ENCODE measurements at places on chromosomes 7 and 10.

- ATAC-seq = peak; percentile 23
These were observed 19.4 kb upstream of the TNS3 start for GRCh38 chr7:47601119-47601880.

- no peak for ATAC-seq
These were observed 54.3 kb downstream of the BAIAP2L1 start for GRCh38 chr7:98346515-98347069.

DNA sequence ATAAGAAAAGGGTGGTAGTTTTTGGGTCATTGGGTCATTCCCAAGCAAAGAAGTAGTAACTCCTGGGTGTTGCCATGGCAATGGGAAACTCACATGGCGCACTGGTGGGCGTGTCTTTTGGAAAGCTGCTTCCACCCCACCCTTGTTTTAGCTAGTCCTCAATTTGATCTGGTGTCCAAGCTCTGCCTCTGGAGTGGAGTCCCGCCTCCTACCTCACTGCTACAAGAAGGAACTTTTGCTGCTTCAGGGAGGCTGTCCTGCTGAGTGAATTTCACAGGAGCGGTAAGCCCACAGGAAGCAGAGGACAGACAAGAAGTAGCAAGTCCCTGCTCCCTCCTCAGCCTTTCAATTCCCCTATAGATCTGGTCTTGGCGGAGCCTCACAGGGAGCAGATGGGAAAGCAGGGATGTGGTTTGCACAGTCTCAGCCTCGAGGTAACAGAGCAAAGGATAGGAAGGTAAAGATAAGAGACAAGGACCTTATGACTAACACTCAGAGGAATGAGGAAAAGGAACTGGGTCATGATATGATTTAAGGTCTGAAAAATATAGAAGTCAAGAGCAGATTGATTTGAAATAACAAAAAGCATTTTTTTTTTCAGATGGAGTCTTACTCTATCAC lies 700.3 kb downstream of the TNS3 start:
- ATAC-seq = no peak

GRCh38 chr10:94251098-94251497 lies 111.6 kb downstream of the NOC3L start:
- ATAC-seq = no peak

DNA sequence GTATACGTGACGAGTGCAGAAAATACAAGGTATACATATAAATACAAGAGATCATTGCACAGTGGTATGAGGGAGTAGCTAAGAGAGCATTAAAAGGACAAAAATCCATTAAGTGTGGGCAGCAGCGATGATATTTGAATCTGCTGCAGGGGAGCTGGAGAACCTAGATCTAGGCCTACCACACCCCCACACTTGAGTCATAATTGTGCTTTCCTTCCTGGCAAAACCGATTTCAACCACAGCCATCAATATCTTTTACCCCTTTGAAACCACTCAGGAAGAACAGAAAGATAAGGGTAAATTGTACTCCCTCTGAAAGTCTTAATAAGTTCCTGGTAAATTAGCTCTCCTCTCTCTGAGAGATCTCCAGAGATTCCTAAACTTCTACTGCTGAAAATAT lies 345.0 kb downstream of the SORCS1 start:
- ATAC-seq = no peak

DNA sequence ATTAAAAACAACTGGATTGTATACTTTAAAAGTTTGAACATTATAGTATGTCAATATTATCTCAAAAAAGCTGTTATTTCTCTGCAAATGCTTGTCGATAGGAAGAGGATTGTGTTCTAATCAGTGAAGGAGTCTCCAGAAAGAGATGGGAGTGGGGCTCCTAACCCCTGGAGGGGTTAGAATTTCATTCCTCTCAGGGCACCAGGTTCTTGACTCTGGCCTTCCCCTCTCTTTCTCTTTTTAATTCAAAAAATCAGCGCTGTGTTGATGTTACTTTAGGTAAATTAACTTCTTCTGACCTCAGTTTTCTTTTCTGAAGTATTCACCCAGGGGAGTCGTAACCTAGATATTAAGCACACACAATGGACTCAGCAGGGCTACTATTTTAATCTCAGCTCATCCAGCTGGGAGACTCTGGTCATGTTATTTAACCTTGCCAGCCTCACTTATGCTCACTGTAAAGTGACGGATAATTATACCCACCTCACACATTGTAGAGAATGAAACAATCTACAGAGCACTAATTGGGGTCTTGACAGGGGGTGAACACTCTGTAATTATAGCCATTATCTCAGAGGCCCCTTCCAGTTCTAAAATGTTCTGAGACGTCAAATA lies 59.4 kb downstream of the GCC1 start:
- ATAC-seq = no peak

DNA sequence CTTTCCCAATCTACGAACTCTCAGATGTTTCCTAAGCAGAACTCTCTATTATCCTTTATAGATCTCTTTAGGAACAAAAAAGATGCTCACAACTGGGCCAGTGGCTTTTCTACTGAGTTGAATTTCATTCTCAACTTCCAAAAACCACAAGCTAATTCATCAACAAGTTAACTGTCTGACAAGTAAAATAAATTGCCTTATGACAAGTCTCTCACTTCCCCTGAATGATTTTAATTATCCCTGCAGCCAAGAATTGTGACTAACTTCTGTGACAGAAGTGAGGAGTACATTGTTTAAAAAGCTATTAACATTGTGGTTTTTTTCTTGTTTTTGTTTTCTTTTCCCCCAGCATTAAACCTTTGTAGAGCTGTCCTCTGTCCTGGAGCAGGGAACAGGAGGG lies 343.1 kb downstream of the HPSE2 start:
- ATAC-seq = no peak

- no peak for ATAC-seq
These were observed 6.7 kb upstream of the MGAM2 start for GRCh38 chr7:142104550-142105527.

DNA sequence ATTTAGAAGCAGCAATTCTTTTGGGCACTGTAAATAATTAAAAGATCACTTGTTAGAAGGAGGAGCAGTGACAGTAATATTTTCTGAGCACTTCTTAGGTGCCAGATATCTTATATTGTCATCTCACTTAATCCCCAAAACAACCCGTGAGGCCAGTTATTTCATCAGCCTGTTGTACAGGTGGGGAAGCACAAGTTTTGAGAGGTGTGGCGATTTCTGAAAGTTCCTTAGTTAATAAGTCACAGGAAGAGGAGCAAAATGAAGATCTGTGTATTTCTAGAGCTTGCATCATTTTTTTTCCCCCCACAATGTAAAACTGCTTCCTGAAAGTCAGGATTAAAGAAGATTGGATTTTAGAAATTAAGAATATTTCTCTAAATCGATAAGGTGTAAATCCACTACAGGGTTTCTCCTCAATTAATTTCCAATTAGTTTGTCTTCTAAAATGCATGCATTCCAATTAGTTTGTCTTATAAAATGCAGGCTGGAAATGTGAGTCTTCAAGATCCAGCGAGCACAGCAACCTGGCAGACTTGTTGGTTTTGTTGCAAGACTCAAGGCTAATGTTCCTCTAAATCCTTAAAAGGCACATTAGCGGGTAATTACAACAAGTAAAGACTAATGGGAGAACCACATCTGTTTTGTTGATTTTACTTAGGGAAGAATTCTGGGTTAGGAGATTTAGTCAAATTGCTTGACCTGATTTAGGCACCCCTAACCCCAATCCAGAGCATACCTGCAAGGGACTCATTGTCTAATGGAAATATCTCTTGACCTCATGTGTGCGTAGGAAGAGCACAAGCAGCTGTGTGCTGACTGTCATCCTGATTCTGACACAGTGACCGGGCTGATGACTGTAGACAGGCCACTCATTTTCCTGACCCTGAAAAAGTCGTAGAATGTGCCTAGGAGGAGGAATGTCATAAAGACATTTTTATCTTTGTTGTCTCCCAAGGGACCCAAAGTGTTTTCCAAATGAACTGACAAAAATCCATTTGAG lies 272.0 kb downstream of the BAMBI start:
- no peak for ATAC-seq

DNA sequence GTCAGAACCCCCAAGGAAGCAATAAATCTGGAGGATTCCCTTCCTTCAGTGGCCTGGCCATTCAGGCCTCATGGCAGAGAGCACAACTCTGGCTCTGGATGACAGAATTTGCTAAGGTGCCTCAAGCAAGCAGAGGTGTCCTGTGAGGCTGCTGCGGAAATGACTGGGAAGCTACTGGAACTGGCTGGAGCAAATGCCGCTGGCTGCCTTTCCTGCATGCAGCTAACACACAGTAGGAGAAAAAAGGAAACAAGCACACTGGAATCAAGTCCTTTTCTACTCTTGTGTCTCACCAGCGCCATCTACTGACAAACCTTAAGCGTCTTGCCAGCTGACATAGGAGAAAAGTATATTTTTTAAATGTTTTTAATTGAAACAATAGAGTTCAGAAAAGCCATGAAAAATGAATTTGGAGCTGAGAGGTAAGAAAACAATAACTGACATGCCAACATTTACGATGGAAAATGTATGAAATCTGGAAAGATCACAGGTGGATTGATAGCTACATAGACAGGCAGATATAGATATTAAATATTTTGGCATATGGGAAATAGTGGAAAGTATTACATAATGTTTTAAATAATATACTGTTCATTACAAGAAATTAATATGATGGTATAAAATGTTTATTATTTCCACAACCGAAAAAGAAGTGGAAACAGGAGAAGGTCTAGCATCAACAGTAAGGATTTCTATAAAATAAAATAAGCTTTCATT lies 951.6 kb downstream of the ANKRD7 start:
- peak; percentile 78 for ATAC-seq

GRCh38 chr7:132019703-132020102 lies 463.3 kb upstream of the PODXL start:
- ATAC-seq = no peak

DNA sequence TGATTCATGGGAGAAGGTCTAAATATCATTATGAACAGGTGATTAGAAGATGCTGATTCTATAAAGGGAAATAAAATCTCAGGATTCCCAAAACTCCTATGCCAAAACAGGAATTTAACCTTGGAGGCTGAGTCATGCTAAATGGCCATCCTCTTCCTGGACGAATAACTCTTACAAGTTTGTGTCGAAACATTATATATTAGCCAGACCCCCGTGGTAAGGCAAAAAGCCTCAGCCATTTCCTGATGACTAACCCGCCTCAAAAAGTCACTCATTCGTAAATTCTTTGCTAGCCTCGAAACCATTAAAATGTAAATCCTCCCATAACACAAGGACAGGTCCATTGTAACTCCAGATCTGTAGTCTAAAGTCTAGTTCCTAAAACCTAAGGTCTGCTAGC lies 32.0 kb downstream of the CUL2 start:
- peak; percentile 87 for ATAC-seq

DNA sequence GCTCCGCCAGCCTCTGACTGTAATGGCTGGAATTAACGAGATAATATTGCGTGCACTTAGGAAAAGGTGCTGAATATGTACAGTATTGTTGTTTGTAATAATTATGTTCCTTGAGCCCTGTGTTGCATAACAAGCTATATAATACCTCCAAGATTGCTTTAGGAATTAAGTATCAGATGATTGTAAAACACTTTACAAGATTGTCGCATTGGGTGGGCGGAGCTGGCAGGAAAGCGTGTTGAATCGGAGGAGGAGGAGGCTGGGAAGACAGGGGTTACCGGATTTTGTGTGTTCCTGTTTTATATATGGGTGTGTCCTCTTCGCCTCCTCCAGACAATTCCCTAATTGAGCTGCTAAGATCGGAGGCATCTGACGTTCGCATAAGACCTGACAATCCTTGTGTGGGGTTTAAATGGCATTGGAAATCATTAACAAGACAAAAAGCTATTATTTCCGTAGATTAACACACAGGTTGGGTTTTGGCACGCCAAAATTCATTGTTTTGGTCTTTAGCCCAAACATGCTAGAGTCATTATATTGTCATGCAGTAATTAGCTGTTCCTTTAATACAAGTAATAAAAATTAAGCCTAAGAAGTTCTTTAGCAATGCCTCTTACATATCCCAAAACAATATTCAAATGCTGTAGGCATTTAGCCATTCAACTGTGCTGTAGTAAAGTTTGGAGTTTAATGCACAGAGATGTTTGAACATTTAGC lies 192.9 kb upstream of the SH2B2 start:
- no peak for ATAC-seq

- ATAC-seq = peak; percentile 96
These were observed 1.4 kb upstream of the AKR1B15 start for GRCh38 chr7:134547397-134548054.

DNA sequence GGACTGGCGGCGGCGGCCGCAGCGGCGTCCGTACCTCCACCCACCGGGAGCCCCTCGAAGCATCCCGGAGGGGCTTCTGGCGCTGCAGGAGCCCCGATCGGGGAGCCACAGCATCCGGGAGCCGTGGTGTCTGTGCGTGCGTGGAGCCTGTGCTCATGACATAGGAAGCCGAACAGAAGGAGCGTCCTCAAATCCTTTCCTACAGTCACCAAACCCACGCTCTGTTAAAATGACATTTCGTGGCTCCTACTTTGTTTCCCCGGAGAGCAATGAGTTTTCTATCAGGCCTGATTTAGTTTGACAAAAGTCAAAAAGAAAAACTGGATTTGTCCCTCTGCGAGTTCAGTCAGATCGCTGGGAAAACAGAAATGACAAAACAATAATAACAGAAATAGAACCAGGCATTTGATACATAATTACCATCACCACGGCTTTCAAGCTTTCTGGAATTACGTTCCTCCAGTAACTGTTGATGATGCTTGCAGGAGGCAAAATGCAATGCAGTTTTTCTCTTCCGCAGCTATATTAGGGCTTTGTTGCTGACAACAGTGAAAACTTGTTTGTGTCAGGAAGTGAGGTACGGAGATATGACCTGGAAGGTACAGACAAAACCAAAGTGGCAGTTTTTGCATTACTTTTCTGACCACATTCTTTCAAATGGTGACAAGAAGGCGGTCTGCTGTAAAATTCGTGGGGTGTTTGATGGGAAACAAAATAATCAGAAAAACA lies 219.3 kb upstream of the MKLN1 start:
- no peak for ATAC-seq

GRCh38 chr10:49568235-49568634 lies 29.3 kb upstream of the ERCC6 start:
- no peak for ATAC-seq

GRCh38 chr10:12783293-12783692 lies 218.2 kb downstream of the CCDC3 start:
- no peak for ATAC-seq

GRCh38 chr7:120738816-120739215 lies 119.1 kb downstream of the TSPAN12 start:
- ATAC-seq = no peak
